H7 (cell line): ENCODE measurements at places on chromosomes 3 and 15. TPM values are rescaled to one million over a fixed set of nuclear protein-coding genes. Genes with fewer than 3 reads are reported as not detected.

Gene SIDT1
- not detected in 2 replicates for total RNA-seq

DNA sequence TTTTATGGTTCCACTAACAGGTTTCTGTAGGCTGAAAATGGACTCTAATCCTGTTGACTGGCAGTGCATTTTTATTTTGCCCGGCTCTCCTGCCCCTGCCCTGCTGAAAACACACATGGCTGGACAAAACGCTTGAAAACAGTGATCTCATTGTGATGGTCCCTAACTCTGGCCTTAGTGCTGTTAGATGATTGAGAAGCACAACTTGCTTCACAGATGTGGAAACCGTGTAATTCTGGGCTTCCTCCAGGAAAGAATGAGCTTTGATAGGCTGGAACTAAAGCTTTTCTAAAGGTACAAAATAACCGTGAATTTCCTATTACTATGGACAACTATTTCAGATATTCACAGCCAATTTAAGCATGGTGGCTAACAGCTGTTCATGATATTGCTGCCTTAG, 121.4 kb downstream of the VGLL3 start:
- no peak for DNase-seq

DNA sequence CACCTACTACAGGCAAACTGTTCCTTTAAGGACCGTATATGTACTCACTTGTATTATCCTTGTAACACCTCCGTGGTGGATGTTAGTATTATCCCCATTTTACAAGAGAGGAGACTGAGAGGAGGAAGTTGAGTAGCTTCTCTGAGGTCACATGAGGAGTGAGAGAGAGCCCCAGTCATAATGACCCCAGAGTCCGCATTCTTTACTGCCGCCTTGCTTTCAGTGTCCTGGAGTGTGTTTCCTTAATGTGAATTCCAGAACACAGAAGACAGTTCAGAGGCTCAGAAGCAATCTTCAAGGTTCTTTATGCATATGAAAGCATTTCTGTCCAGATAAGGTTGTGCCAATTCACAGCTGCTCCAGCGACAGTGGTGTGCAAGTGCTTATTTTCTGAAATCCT, 199.2 kb downstream of the CACNA2D3 start:
- DNase-seq, result peak; percentile 31

- DNase-seq, result no peak
These were observed 146.3 kb upstream of the VEPH1 start for GRCh38 chr3:157649511-157649910.
